Tibial artery (tissue), 4 donors: ENCODE measurements at places on chromosomes 16 and 17.
A peak's percentile ranks its signal among the peaks of the same experiment; 100 is the strongest.

DNA sequence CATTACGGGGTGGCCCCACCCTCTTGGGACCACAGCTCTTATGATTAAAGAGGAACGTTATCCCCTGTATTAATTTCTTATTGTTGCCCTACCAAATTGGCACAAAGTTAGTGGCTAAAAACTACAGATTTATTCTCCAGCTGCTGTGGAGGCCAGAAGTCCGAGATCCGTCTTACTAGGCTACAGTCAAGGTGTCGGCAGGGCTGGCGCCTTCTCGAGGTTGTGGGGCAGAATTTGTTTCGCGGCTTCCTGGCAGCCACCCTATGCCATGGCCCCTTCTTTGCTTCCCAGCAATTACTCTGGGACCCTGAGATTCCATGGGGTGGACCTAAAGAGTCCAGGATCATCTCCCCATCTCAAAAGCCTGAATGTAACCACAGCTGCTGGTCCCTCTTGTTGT is 263.4 kb downstream of the CPPED1 start:
- no peak for DNase-seq

- DNase-seq = no peak
Measured at GRCh38 chr17:49035470-49036269, 38.5 kb downstream of the IGF2BP1 start.

DNA sequence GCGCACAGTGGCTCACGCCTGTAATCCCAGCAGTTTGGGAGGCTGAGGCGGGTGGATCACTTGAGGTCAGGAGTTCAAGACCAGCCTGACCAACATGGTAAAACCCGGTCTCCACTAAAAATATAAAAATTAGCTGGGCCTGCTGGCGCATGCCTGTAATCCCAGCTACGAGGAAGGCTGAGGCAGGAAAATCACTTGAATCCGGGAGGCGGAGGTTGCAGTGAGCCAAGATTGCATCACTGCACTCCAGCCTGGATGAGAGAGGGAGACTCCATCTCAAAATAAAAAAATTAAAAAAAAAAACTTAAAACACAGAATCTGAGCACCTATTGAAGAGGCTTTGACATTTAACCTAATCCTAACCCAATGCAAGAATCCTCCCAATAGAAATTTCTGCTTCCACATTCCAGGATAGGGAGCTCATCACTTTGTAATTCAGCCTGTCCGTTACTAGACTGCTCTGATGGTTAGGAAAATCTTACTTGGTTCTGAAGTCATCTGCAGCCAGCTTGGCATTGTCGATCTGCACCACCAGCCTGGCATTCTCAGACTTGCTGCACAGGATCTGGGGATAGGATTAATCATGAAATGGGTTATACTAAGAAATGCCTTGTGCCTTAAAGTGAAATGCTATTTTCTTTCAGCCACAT is 2.1 kb downstream of the KRT33B start:
- DNase-seq = no peak

GRCh38 chr17:58527949-58528348 is 13.5 kb upstream of the MTMR4 start:
- DNase-seq = no peak

GRCh38 chr17:60819447-60820130 is 141.9 kb downstream of the BCAS3 start:
- DNase-seq = no peak

GRCh38 chr17:77811521-77811920 is 147.0 kb upstream of the TNRC6C start:
- peak; percentile 65 for DNase-seq

GRCh38 chr17:58640202-58640601 is 51.6 kb downstream of the TEX14 start:
- DNase-seq = no peak

- DNase-seq = no peak
Measured at GRCh38 chr16:53629151-53629550, 74.5 kb downstream of the RPGRIP1L start.

DNA sequence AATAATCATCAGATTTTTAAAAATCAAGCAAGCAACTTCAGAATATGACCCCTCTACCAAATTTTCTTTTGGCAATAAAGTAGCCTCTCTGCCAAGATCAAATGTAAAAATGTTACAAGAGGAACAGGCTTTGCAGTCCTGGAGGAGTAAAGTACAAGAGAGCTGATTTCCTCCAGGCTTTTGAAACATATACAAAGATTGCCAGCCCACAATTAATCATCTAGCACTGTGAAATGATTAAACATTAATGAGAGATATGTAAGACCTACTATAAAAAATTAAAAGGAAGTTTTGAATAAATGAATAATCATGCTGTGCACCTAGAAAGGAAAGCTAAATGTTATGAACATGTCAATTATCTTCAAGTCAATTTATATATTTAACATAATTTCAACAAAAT is 26.3 kb downstream of the TXNDC11 start:
- DNase-seq = no peak

GRCh38 chr16:85126705-85127378 is 14.6 kb upstream of the CIBAR2 start:
- peak; percentile 69 for DNase-seq

DNA sequence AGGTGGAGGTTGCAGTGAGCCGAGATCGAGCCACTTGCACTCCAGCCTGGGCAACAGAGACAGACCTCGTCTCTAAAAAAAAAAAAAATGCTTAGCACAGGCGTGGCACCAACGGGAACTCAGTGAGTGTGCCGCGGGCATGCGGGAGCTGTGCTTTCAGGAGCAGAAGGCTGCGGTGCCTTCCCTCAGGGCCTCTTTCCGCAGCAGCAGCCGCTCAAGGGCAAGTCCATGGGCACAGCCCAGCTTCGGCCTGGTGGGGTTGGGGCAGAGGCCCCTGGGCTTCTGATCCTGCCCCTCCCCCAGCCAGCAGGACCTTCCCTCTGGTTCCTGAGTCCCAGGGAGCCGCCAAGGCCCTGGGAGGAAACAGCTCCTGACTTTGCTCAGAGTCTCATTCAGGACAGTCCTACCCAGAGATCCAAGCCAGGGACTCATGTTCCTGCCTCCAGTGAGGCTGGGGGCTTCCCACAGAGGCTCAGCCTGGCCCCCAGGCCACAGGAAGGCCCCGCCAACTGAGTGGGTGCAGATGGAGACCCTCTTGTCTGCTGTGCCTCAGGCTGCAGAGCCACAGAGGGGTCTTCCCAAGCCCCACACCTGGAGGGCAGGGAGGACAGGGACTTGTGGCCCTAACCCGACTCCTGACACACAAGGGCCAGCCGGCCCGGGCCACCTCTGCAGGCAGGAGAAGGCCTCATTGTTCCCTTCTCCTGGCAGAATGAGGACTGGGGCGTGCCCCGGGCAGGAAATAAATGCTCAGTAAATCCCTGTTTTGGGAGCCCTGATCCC is 3.3 kb upstream of the ZG16B start:
- peak; percentile 54 for DNase-seq

DNA sequence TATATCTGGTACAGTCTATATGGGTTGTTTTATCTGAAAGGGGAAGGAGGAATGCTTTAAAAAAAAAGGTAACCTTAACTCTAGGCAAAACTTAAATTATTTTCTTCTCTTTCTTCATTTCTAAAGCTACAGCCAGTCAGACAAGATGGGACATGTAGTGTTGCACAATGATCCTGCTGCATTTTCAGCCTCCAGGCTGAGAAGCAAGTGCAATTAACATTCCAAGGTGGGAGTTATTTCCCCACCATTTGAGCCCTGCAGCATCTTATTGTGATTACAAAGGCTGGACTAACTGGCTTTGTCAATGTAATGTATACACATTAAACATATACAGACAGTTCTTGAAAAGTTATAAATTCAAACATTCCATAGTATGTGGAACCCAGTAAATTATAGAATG is 22.6 kb upstream of the NF1 start:
- no peak for DNase-seq

- DNase-seq = no peak
Measured at GRCh38 chr16:29007730-29008593, 23.1 kb downstream of the LAT start.

DNA sequence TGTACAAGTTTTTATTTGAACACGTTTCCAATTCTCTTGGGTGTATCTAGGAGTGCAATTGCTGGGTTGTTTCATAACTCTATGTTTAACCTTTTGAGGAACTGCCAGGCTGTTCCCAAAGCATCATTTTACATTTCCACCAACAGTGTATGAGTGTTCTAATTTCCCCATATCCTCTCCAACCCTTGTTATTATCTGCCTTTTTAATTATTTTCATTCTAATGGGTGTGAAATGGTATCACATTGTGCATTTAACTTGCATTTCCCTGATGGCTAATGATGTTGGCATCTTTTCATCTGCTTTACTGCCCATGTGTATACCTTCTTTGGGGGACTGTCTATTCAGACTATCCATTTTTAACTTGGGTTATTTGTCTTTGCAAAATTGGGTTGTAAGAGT is 104.2 kb downstream of the USP31 start:
- no peak for DNase-seq

GRCh38 chr16:48441106-48441505 is 55.9 kb upstream of the SIAH1 start:
- no peak for DNase-seq

DNA sequence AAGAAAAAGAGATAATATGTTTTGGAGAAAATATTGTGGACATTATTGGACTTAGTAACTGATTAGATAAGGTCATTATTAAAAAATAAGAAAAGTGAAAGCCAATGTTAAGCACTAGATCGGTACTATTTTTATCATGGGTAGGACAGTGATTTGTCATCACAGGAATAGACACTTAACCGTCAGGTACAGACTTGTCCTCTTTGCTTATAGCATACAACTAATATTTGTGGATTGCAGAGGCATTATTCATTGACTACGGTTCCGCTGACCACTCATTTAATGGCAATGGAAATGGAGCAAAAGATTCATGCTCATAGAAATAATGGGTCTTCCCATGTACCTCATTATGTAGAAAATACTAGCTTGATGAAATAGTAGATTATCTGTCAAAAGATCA is 596.3 kb upstream of the CA10 start:
- DNase-seq = no peak

GRCh38 chr17:56599566-56599965 is 6.1 kb downstream of the NOG start:
- DNase-seq = no peak
